Neural crest cell (in vitro differentiated cells): ENCODE measurements at places on chromosomes 4 and X. TPM values are rescaled to one million over a fixed set of nuclear protein-coding genes. Genes with fewer than 3 reads are reported as not detected.

The NOX1 gene
- not detected in 2 replicates for total RNA-seq

The AREG gene
- not detected in 2 replicates for total RNA-seq

The GPR34 gene
- not detected in 2 replicates for total RNA-seq

The LRAT gene
- 0.09 and 0.20 TPM in 2 replicates for total RNA-seq

DNA sequence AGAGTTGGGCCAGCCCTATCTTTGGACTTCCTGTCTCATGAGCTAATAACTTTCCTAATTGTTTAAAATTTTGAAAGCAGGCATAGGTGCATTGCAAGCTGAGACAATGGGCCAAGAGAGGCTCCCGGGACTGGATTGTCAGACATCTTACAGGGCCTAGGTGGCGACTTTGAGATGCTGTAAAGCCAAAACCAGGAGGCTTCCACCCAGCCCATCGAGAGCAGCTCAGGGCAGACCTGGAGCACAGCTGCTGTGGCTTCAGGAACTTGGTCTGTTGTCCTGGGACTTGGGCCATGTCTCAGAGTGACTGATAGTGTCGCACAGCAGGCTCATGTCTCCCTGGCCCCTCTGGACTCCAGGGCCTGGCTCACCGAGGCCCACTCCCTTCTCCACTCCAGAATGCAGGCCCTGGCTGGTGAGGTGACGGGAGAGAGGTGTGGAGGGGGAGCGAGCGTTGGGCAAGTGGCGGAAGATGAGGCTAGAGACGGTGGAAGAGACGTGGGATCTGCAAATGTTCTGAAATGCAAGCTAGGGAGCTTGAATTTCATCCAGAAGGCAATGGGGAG is 24.1 kb upstream of the MTM1 start:
- H3K36me3 ChIP-seq, result no peaks in the 10 kb centered on the region
- peaks cover 16% of the 10 kb centered on the region for H3K4me1 ChIP-seq
- DNase-seq, result no peak

- H3K4me1 ChIP-seq, result no peaks in the 10 kb centered on the region
- no peak for DNase-seq
- no peaks in the 10 kb centered on the region for H3K27me3 ChIP-seq
- H3K4me3 ChIP-seq, result no peak overlapping the region
- H3K36me3 ChIP-seq, result peaks cover 23% of the 10 kb centered on the region
- H3K27ac ChIP-seq, result no peak overlapping the region
These were observed 45.2 kb downstream of the ADH5 start for GRCh38 chr4:99043346-99043745.

DNA sequence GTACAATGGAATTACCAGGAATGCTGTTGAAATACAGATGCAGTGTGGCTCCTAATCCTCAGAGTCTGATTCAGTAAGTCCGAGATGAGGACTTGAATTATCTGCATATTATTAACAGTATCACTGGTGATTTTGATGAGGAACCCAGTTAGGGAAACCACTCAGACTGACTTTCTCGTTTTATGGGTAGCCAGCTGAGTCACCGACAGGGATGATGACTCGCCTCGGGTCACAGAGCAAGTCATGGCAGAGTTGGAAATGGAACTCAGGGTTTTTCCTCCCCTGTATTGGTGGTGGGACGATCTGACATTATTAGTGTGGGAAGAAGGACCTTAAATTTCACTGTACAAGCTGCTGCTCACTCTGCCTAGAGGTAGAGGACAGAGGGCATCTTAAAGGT is 51.3 kb downstream of the RTL9 start:
- H3K4me1 ChIP-seq, result peaks cover 15% of the 10 kb centered on the region
- no peak overlapping the region for H3K4me3 ChIP-seq
- H3K27me3 ChIP-seq, result peaks cover 9% of the 10 kb centered on the region
- no peaks in the 10 kb centered on the region for H3K36me3 ChIP-seq
- DNase-seq, result no peak

The NAT8L gene
- total RNA-seq, result 18.8 and 19.5 TPM in 2 replicates

The NPFFR2 gene
- 0.16 TPM in 1 of 2 replicates, not detected in the other for total RNA-seq
